NCI-H1092 (cell line): ENCODE measurements at places on chromosomes 6 and 20.

DNA sequence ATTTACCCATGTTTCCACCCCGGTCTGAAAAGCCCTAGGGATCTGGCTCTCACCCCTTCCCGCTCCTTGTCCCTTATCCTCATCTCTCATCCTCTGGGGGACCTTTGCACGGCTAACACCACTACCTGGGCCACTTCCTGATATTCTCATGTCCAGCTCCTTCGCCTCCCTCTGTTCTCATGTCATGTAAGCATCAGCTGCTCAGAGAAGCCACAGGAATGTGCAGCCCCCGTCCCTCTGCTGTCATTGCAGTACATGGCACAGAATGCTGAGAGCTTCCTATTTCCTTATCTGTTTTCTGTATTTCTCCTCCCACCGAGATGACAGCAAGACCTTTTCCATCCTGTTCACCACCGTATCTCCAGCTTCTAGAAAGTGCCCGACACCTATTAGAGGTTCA lies 102.4 kb downstream of the MTHFD1L start:
- no peak for DNase-seq

DNA sequence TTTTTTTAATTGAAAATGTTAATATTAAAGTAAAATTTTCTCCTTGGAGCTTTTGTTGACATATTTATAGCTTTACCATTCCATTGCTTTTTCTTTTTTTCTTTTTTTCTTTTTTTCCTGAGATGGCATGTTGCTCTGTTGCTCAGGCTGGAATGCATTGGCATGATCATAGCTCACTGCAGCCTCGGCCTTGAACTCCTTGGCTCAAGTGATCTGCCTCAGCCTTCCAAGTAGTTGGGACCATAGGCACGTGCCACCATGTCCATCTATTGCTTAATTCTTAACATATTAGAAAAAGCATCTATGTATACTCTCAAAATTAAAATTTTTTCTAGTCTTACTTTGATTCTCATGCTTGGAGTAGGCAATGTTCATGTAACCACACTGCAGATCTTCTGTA lies 43.0 kb downstream of the RALGAPB start:
- DNase-seq: no peak

GRCh38 chr6:109033655-109034054 lies 61.0 kb downstream of the SESN1 start:
- DNase-seq: no peak

DNA sequence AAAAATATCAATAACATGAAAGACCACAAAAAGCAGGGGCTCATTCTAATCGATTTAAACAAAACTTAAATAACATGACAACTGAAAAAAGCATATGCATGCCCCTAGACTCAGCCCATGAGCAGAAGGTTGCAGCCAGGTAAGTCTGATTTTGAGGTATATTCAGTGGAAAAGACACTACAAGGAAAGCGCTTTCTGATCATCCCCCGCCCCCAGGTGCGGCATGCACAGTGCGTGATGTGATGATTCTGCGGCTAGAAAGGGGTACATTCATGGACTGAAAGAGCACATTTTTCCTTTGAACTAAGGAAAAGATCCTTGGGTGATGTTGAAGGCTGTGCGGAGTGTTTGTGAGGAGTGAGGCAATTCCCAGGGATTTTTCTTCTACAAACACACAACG lies 16.9 kb upstream of the FOXC1 start:
- DNase-seq: no peak

DNA sequence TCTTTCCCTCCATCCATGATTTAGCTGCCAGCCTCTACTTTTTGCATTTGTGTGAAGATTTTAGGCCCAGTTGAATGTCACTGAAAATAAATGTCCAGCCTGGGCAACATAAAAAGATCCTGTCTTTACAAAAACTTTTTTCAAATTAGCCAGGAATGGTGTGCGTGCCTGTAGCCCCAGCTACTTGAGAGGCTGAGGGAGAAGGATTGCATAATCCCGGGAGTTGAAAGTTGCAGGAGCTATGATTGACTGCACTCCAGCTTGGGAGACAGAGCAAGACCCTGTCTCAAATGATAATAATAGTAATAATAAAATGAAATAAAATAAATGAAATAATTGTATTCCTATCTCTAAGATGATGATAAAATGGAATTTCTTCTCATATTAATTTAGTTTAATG lies 5.0 kb upstream of the GFOD1 start:
- no peak for DNase-seq

- DNase-seq: no peak
Observed at GRCh38 chr20:23820493-23820892, 6.0 kb downstream of the CST2 start.

DNA sequence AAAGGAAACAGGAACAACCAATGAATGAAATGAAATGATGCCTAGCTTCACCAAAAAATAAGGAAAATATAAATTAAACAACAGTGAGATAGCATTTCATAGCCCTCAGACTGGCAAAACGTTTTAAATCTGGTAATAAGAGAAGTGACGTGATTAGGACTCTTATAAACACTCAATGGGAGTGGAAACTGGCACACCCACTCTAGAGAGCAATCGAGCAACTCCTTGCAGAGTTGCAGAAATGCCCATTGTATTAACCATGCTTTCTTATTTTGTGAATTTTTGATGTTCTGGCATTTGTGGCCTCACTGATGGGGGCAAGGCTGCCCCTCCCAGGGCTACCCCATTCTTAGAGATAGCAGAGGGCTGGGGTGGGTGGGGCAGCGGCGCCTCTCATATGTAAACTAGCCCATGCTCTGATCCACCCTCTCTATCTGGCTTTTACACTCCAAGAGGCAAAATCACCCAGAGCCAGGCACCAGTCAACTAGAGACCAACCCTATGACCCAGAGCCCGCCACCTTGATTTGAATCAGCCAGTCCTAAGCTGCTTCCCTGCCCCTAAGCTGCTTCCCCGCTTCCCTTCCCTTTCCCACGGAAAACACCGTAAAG lies 6.4 kb upstream of the PNPLA1 start:
- no peak for DNase-seq

DNA sequence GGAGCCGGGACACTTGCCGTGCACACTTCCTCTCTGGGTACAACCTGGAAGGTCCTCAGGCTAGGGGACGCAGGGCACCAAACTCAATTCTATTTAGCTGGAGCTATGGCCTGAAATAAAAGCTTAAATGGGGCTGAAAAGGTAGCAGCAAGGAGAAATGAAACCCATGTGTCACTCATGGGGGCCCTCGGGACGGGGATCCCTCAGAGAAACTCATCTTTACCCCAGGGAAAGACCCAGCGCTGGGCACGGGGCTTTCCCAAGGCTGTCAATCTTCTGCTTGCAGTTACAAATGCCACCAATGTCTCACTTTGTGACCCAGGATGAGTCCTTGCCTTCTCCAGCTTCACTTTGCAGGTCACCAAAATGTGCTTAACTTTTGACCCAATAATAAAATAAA lies 16.5 kb downstream of the SNAI1 start:
- DNase-seq: no peak

GRCh38 chr6:36510365-36510764 lies 36.9 kb downstream of the STK38 start:
- no peak for DNase-seq

DNA sequence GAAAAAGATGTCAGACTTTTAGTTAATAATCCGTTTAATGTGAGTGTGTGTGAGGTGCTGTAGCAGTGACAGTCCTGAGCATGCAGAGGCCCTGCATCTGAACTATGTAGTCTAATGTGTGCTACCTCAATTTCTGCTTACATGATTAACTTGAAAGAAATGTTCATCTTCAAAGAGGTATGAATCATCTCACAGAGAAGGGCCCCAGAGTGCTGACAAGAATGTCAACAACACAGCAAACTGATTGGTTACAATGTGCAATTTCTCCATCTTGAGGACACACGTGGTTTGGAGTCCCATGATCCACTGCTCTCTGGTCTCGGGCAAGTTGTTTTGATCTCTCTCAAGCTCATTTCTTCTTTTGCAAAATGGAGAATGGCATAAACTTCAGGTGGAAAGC lies 61.7 kb upstream of the EMILIN3 start:
- no peak for DNase-seq

DNA sequence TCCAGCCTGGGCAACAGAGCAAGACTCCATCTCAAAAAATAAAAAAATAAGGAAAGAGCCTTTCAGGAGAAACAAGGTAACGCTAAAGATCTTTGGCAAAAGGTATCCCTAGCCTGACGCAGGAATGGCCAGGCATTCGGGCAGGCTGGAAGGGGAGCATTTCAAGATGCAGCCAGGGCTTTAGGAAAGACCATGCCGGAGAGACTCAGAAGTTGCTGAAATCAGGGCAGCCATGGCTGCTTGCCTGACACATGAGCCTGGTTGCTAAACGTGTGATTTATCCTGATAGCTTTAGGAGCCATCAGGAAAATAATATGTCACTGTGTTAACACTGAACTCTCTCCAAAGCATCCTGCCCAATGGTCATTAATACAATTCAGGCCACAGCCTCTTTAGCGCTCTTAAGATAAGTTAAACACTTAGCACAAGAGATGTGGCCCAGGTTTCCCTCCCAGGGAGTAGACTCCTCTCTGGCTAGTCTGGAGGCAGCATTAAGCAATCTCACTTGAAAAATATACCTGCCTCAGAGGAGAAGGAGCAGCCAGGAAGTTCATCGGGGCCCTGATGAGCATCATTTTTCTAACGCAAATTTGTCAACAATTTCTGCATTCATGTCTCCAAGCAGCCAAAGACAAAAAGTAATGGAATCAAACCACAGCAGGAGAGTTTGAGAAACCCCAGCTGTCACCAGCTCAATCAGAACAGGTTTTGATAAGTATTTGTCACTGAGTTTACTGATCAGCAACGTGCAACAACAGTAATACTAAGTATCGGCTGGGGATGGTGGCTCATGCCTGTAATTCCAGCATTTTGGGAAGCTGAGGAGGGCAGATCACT lies 200.0 kb downstream of the ZMYND8 start:
- DNase-seq: no peak

GRCh38 chr6:727856-728255 lies 34.9 kb upstream of the EXOC2 start:
- DNase-seq: no peak

DNA sequence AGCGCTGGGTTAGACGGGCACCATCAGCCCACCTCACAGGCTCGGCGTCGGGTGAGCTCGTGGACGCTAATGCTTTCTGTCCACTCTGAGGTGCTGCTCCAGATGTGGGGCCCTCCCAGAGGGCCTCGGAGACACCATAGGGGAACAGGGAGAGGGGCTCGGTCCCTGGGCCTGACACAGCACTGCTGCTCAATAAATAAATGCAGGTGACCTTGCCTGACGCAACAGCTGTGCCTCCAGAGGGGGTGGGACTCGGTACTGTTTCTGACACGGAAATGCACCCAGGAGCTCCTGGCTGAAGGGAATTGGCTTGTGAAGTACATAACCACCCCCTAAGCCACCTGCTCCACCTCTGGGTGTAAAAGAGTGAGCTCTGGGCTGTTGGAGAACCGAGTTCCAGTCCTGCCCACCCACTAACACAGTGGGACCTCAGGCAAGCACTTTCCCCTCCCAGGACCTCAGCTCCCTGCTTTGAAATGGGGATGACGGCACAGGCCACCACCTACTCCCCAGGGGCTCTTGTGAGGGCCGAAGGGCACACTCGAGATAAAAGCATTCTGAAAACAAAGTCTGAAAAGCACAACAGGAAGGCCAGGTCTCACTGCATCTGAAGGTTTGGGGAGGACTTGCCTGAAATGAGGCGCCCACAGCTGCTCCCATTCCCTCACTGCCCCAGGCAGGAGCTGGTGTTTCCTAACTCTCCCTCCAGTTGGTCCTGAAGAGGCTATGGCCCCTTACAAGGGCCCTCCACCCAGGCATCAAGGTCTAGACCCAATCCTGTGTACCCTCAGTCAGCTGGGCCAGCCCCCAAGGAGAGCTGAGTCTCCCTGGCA lies 6.7 kb downstream of the KCNK15 start:
- no peak for DNase-seq

DNA sequence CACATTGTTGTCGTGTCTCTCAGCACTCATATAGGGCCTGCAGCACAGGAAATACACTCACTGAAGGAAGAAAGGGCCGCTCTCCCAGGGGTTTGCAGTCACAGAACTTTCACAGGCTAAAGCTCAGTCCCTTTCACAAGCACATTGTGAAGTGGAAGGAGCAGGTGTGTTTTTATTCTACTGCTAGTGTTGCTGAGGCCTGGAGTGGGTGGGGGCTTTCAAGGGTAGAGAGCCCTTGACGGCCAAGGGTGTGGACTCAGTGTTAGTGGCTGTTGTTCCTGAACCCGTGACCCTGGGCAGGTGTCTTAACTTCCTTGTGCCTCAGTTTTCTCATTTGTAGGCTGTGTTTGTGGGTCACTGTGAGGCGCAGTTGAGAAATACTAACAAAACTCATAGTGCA lies 66.2 kb upstream of the SLC22A1 start:
- DNase-seq: peak; percentile 87
